ENCODE measurements at places on chromosomes 5 and 9.
A peak's percentile ranks its signal among the peaks of the same experiment; 100 is the strongest.

DNA sequence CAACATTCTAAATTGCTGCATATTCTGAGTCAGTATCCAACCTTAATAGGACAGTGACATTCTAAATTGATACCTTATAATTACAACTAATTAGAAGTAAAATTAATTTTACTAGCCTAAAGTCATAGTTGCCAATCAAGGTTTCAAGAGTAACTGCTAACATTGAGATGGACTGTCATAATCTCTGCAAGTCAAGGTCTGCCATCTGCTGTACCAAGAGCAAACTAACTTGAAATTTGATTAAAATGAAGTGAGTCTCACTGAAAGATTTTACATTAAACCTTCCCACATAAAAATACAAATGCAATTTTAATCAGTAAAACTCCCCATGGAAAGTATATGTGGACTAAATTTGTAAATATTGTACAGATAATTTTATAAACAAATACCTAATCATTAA, 235.3 kb downstream of the PRDM9 start:
- DNase-seq: no peak

- DNase-seq: peak; percentile 53
These were observed 29.2 kb downstream of the NR2F1 start for GRCh38 chr5:93611976-93612854.

DNA sequence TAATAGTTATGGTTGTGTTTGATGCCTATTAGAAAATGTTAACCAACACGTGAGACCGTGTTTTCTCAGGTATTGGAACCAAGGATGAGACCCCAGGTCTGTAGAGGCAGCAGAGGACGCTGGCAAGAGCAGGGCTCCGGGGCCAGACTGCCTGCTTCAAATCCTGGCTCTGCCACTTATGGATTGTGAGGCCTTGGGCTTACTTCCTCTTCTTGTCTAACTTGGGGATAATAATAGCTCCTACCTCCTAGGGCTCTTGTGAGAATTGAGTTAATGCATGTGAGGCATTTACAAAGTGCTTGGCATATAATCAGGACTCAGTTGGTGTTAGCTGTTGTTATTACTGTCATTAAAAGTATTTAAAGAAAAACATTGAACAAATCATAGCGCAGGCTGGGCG, 85.5 kb upstream of the PITX1 start:
- DNase-seq: no peak

DNA sequence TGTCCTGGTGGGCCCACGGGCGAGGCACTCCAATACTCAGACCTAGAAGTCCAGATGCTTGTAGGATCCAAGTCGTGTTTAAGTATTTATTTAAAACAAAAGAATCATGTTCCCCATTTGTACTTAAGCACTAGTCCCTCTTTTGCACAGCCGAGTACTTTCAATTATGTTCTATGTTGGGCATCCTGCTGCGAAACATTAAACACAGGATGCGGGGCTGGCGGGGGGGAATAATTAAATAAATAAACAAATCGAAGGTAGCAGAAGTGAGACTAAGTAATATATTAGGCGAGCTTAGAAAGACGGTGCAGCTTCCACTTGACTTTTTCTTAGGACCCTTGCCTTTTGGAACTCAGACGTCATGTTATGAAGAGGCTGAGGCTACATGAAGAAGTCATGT, 1129.2 kb upstream of the ACO1 start:
- DNase-seq: no peak

GRCh38 chr5:170190436-170191134, 42.2 kb upstream of the C5orf58 start:
- DNase-seq: no peak

DNA sequence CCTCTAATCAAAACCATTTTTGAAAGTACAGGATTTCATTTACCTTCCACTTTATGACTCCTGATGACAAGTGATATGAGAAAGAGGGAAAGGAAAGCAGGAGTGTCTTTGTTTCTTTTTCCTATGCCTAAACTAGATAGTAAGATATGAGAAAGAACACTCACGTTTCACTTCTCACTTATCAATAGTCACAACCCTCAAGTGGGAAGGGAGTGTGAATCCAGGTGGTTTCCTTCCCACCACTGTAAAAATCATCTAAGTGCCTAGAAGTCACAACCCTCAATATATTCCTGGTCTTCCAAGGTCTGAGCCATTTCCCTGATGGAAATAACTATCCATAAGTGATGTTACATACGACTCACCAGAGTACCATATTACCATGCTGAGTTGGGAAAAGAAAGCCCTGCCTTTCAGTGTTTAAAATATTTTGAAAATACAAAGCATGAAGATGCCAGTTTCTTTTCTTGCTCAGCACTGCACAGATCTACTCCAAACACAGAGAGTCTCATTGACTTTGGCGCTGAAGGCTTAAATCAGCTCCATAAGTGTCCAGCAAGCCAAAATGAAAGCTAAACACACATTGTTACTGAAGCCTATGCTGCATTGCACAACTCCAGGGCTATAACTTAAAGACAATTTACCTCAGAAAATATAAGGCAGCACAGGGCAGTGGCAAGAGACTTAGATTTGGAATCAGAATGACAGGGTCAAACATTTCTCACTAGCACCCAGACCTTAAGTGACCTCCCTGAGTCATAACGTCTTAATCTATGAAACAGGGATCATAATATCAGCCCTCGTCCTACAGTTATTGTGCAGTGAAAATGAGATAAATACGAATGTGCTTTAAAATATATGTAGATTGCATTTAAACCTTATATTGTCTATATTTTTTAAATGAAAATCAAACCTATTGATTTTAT, 301.2 kb downstream of the KIAA0825 start:
- DNase-seq: no peak

DNA sequence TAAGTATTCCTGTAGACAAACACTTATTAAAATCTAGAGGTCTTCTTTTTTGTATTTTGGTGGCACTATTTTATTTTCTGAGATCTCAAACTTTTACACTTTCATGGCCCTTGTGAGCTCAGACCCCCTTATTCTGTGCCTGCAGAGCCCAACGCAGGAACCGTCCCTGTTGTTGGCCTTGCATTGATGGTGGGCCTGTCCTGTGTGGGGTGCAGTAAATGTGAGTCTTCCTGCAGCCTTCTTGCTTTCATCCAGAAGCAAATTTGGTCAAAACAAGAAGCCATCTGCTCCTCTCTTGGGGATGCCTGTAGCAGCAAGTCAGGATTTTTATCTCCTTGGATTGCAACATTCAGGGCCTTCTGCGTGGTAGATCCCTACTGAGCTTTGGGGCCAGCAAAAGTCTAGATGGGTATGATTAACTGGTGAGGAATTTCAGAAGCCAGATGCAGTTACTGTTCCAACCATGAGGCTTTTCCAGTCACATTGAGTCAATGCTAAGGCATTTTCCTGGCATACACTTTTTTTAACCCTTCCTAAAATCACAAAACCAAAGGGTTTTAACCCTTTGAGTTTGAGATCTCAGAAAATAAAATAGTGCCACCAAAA, 31.7 kb downstream of the BASP1 start:
- DNase-seq: no peak

GRCh38 chr5:180399401-180400215, 46.5 kb upstream of the GFPT2 start:
- DNase-seq: no peak

DNA sequence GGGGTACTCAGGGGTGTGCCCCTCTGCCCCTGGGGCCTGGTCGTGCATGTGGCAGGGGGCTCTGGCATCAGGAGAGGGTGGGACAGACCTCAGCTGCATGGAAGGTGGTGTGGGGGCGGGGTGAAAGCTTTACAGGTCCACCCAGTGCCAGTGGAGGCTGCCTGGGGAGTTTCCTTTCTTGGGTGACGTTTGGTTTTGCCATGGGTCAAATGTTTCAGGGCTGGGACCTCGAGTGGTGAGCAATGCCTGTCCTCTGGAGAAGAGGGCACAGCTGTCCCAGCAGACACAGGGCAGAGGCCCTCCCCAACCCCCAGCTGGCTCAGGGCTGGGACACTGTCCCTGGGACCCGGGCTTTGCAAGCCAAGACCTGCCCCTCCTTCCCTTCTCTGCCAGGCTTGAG, 3.6 kb downstream of the RXRA start:
- no peak for DNase-seq

GRCh38 chr5:141618030-141618803, 583 bp downstream of the DIAPH1 start:
- peak; percentile 59 for DNase-seq

DNA sequence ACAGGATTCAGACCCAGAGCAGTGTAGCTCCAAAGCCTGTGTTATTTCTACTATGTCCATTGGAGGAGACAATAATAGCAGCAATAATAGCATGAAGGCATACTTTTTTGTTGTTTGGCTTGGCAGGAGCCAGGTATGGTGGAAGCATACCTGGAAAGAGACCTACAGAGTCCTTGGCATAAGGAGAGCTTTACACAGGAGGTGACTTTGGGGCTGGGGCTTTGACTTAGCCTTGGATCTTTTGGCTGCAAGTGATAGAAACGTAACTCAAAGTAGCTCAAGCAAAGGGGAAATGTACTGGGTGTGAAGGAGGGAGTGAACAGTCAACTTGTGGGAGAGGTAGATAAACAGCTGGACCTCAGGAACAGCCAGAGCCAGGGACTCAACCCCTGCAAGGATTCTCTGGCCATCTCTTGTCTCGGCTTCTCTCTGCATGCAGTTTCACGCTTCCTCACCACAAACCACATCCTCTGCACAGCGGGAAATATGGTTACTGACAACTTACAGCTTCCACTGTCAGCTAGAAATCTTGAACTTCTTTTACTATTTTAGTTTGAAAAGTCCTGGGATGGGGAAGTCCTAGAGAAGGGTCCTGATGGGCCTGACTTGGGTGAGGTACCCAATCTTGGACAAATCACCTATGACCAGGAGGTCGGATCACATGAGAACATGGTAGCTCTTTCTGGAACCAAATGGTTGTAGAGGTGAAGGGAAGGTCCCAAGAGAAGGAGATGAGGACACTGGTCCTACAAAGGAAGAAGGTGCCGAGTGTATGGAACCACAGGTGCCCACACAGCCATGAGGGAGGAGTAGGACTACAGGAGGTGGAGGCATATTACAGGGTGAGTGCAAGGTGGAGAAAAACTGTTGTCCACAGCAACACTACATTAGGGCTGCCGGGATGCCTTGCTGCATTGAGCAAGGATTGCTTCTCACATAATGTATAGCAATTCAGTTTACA, 47.0 kb upstream of the TGFBR1 start:
- no peak for DNase-seq

GRCh38 chr9:87672586-87672985, 53.3 kb upstream of the CTSL start:
- no peak for DNase-seq

GRCh38 chr5:77743181-77743580, 33.0 kb downstream of the TBCA start:
- DNase-seq: no peak

GRCh38 chr5:93654676-93655075, 71.7 kb downstream of the NR2F1 start:
- DNase-seq: no peak

DNA sequence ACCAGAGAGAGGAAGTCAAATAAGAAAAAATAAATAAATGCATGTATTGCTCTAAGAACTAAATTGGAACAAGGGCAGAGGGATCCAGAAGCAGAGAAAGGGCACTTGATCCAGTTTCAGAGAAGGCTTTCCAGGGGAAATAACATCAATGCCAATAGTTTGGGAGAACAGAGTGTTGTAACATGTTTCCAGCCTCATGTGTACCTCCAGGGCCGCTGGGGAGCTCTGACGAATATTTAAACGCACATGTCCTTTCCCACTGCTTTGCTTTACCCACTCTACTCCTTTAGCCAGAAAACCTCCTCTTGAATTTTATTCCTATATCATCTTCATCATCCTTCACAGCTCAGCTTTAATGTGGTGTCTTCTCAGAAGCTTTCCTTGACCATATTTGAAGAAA, 233.7 kb downstream of the ENC1 start:
- DNase-seq: no peak

DNA sequence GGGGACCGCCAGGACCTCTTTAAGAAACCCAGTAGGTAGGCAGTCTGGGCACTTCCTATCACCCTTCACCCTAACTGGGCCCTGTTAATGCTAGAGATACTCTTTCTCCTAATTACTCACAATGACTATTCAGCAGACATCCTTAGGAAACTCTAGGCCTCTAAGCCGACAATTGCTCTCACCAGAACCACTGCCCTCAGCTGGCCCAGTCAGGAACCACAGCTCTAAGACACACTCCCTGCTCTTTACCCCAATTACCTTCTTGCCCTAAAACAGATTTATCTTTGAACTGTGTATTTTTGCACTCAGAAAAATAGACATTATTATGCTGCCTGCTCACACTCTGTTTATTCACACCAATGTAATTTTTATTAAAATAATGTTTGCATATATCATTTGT, 432.6 kb upstream of the SLC30A5 start:
- DNase-seq: peak; percentile 56

DNA sequence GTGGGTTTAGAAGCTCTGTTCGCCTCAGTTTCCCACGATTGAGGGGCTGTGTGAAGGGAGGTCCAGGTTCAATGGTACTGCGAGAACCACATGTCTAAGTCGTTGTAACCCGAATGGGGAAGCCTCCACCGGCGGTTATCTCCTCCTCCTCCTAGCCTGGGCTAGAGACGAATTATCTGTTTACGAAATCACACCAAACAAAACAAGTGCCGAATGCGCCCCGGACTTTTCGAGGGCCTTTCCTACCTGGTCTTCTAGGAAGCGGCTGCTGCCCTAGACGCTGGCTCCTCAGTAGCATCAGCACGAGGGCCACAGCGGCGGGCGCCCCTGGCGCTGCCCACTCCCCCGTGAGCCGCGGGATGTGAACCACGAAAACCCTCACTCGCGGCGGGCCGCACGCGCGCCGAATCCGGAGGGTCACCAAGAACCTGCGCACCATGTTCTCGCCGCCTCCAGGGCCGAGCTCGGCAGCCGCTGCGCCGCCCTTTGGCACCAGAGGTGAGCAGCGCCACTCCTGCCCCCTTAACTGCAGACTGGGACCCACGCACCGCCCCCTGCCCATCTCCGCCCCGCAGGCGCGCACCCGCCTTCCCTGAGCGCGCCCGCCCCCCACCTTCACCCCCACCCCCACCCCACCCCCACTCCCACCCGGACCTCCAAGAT, at the start of gene CDKN2A:
TSS of gene CDKN2A (minus strand) at position 500 of the 663 bp plus-strand sequence.
- peak; percentile 50 for DNase-seq

DNA sequence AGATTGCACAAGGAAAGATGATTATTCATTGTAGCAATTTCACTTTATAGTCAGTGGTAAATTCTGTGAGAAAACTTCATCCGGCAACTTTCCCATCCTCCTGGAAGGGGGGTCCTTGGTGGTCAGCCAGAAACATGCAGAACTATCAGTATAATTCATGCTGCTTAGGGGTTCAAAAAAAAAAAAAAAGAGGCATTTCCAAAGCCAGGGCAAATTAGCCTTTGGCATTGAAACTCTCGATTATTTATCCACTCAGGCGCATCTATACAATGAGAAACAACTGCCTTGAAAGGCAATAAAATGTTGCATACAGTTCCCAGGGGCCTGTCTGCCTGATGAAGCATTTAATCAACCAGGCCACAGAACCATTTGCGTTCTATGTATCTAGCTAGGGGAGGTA, 263.3 kb downstream of the TMEM167A start:
- no peak for DNase-seq

DNA sequence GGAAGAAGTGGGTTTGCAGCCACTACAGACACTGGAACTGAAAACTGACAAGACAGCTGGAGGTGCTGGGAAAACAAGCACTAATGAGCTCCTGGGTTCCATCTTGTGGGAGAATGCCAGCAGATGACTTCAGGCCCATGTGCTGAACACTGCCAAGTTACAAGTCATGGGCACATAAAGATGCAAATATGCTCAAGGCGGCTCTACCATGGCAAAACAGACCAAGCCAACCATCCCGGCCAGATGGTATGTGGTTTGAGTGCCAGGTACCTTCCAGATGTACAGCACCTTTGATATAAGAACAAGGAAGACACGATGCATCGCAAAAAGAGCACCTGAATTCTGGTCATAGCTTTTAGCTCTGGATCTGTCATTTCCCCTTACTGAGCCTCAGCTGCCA, 19.9 kb downstream of the TNFSF8 start:
- DNase-seq: no peak

Data from WTC11 (cell line).